ENCODE measurements at places on chromosomes 7 and 10.

- no peak for DNase-seq
These were observed 637.4 kb downstream of the REEP3 start for GRCh38 chr10:64158551-64158950.

DNA sequence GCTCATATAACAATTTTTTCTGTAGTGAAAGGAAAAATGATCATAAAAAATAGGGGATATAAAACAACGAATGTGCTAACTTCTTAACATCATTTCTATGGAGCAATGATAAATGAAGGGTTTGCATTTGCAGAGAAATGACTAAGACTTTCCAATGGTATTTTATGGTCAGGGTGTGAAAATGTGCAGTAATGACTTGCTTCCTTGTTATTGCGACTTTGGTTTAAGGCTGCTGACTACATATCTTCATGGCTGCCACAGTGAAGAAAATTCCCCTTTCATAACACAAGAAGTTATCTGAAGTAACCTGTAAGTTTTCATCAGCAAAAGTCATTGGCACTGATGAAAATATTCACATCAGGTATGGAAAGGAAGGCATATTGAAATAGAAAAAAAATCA, 166.1 kb upstream of the NRG3 start:
- no peak for DNase-seq

GRCh38 chr10:97903128-97904017, 53.7 kb downstream of the GOLGA7B start:
- DNase-seq = peak; percentile 70

DNA sequence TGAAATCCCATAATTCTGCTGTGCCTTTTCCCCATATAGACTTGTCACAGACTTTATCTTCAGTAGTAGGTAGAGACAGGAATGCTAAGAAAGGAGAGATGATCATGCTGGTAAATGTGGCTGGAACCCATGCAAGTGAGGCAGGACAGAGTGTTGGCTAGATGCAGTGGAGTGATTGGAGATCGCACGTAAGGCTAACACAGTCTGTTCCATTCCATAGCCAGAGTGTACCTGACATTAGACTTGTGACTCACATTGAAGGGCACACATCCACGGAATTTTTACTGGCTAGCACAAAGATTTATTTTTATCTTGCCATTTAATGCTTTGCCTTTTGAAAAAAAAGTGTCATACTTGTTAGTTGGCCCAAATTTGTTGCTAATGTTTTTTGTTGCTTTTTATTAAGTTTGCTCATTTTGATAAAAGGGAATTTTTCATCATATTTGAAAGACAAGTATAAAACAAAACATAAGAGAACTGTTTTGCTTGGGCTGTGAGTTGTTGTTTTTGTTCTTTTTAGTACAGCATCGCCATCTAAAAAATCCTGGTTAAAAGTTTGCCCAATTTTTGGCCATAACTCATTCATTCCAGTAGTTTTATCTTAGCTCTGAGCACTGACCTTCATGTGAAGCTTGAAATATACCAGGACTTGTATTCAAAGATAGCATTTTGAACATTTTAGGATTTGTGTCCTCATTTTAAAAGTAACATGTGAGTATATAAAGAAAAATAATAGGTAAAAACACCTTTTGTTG, 81.0 kb downstream of the CPED1 start:
- DNase-seq = no peak

- DNase-seq = no peak
These were observed 34.1 kb downstream of the GBX1 start for GRCh38 chr7:151133266-151133985.

- DNase-seq = no peak
These were observed 1131.4 kb downstream of the XPNPEP1 start for GRCh38 chr10:108791794-108792474.

DNA sequence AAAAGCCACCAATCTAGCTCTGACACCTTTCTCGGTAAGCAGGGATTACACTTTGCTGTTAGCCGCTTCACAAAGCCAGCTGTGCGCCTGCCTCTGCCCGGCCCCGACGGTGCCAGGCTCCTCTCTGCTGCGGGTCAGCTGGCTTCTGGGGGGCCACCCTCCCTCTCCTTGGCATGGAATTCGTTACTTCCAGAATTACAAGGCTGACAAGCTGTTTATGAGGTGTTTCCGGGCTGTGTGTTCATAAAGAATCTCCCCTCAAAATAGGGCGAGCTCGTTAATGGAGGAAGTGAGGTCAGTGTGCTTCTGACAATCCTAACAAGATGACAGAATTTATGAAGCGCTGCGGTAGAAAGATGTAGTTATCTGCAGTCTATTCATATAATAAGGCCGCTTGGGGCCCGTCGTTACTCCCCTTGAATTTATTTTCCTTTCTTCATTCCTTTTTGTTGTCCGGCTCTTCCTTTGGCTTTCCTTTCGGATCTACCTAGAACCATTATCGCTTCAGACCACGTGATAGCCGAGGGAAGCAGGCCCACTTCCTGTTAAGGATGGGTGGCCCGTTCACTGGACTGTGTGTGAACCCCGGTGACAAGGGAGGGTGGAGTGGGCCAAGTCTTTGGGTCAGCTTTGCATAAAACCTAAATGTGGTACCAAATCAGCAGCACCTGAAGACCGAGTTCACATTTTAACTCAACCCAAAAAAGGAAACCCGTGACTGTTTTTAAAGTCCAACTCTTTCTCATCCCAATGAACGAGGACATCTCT, 273.0 kb upstream of the YAE1 start:
- DNase-seq = no peak

GRCh38 chr10:24008164-24009091, 200.5 kb upstream of the KIAA1217 start:
- no peak for DNase-seq

DNA sequence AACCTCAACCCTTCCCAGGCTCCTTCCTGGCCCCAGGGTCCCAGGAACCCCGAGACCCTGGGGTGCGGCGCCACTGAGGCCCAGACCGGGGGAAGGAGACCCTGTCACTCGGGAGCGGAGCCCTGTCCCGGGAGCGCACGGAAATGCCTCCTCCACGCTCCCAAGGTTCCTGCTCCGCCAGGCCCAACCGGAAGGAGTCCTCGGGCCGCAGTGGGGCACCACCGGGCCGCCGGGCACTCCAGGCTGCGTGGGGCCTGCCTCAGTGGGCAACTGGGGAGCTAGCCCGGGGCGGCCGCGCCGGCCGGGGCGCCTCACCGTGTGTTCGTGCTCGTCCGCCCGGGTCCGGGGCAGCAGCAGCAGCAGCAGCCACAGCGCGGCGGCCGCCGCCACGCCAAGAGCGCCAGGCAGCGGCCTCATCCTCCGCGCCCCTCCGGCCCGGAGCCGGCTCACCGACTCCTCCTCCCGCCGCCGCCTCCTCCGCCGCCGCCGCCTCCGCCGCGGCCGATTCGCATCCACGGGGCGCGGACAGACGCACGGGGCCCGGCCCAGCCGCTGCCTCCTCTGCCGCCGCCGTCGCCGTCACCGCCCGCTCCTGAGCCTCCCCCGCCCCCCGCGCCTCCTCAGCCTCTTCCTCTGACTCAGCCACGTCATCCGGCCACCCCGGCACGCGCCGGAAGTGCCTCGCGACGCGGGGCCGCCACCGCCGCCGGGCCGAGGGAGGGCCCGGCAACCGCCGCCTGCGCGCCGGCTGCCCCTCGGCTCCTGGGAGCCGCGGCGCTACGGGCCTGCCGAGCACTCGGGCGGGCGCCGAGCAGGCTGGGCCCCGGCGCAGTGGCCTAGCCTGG, at the start of gene TM9SF3:
TSS of gene TM9SF3 (minus strand) at position 594 of the 845 bp plus-strand sequence. CDS start at position 417, 177 bp downstream.
- peak; percentile 45 for DNase-seq

DNA sequence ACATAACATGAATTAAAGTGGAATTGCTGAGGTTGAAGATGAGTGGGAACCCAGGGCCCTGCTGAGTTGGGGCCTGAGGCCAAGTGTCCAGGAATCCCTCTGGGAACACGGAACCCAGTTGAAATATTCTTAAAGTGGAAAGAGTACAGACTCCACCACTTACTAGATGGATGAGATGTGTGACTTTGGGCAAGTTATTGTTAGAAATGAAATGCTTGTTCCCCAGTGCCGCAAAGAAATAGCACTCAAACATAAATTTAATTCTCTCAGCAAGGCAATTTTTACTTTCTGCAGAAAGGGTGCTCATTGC, 54.5 kb downstream of the CCNY start:
- no peak for DNase-seq

DNA sequence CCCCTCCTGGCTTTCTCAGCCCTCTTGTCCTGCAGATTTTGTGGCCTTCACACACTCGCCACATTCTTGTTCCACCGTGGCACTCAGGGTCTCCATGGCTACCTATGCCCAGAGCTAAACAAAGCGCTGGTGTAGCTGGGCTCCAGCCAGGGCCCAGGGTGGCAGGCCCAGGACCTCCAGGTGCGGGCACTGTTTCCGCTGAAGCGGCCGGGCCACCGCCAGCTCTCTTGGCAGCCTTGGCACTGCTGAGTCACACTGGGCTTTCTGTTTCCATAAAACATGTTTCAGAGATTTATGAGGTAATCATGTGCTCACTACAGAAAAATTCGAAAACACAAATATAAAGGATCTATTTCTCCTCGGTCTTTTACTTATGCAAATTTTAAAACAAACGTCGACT, 51.3 kb downstream of the AOC1 start:
- DNase-seq = no peak

DNA sequence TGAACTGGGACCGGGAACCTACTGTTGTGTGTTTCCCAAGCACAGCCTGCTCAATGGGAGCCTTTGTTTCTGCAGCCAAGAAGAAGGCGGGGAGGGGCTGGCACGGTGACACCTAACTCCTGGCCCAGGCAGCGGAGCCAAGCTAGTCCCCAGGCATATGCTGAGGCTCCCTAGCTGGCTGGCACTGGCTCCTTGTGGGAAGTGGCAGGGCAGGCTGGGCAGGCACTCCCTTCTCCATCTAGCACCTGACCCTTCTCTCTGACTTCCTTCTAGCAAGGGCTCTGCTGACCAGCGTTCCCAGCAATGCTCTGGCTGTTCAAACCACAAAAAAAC, 325.0 kb downstream of the PLXNA4 start:
- no peak for DNase-seq

DNA sequence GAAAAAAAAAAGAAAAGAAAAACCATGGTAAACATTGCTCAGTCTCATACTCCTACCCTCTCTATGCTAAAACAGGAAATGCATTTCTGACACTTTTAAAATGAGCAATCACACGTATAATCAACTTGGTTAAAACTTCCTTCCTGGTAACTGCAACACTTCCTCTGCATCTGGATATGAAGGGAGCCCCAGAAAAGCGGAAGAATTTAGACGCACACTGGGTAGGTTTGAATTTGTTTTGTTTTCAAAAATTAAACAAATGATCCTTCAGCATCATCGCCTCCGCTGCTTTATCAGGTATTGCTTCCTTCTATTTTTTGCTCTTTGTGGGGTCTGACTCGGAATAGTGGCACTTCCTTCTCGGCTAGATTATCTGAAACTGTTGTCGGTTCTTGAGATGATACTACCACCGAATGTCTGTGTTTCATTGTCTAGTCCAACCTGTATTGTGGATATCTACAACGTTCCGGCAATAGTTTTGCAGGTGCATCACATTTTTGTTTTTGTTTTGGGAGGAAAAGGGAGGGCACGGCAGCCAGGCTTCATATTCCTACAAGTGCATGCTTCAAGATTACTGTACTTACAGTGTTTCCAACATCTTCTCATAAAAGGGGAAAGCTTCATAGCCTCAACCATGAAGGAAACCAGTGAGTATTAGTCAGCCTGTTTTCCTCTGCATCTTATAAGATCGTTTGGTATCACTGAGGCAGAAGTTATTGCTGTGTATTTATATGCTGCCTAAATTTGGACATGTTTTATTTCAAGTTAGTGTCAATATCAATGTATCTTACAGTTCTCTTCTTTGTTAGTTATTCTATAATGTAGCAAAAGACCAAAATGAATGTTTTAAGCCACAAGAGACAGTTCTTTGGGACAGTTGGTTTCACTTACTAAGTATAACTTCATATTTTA, at the start of gene PIK3CG:
TSS of gene PIK3CG (plus strand) at position 153 of the 912 bp plus-strand sequence. CDS start 2,280 bp downstream, outside the sequence.
- DNase-seq = no peak

DNA sequence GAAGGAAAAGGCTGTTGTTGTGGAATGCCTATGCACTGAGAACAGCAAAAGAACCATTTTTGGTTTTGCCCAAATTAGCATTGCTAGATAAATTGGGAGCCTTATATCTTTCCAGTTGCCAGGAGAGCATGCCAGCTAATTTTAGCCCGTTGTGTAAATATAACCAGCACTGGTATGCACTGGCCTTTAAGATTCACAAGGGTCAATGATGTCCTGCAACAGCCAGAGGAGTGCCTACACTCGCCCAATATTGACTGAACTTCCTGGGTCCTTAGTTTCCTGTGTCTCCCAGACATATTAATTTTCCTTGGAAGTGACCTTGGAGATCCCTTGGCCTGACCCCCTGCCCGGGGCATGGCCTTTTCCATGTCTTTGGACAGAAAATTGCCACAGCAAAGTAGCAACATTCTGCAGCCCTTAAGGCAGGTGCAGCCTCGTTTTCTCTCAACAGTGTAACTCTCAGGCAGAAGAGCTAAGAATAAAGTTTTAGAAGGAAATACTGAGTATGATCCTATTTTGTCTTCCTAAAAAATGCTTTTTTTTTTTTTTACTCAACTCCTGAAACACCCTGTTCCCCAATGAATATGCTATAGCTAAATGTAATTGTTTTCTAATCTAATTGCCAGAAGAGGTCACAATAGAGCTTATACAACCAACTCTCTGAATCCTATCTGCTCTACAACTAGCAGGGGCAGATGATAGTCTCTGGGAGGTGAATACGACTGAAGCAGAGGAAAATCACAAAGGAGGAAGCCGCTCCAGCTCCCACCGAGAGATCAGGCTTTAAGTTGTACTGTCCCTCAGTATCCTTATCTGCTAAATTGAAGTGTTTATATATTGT, 131.9 kb upstream of the PCGF5 start:
- peak; percentile 1 for DNase-seq

- no peak for DNase-seq
These were observed 45.7 kb downstream of the BEND7 start for GRCh38 chr10:13483073-13483472.

GRCh38 chr10:125985557-125986240, 89.3 kb downstream of the FANK1 start:
- DNase-seq = no peak

DNA sequence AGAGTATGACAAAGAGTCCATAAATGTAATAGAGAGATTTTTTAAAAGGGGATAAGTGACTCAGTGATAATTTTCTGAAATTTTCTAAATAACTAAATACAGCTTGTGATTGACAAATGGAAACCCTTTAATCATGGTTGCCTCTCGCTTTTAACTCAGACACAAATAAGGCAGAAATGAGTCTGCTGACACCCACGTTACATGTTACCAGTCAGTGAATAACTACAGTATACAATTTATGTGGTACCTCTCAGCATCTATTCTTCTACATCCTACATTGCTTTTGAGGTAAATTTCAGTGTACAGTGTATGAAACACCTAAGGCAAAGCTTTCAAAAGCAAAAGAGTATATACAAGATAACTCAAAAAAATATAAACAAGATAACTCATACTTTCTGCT, 4.2 kb downstream of the NSUN6 start:
- no peak for DNase-seq

- DNase-seq = no peak
These were observed 25.2 kb upstream of the POT1 start for GRCh38 chr7:124954790-124955189.

DNA sequence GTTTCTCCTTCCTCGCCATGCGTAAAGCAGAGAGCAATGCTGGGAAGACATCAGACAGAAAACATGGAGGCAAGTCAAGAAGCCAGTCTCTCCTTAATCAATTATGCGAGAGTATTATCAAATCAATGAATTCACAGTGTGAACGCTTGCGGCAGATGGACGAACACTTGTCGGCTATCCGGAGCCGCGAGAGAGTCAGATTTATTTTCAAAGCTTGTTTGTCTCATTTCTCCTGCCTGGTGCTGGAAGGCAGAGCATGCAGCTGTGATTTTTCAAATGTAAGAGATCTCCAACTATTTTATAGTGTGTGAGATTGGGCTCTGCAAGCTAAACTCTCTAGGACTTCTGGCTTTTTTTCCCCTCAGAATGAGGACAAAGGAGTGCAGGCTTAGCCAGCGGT, 252.3 kb downstream of the SNX10 start:
- peak; percentile 54 for DNase-seq
